ENCODE measurements at places on chromosomes 1 and 21.

GRCh38 chr1:168190403-168190802, 11.6 kb downstream of the TIPRL start:
- DNase-seq, result no peak

DNA sequence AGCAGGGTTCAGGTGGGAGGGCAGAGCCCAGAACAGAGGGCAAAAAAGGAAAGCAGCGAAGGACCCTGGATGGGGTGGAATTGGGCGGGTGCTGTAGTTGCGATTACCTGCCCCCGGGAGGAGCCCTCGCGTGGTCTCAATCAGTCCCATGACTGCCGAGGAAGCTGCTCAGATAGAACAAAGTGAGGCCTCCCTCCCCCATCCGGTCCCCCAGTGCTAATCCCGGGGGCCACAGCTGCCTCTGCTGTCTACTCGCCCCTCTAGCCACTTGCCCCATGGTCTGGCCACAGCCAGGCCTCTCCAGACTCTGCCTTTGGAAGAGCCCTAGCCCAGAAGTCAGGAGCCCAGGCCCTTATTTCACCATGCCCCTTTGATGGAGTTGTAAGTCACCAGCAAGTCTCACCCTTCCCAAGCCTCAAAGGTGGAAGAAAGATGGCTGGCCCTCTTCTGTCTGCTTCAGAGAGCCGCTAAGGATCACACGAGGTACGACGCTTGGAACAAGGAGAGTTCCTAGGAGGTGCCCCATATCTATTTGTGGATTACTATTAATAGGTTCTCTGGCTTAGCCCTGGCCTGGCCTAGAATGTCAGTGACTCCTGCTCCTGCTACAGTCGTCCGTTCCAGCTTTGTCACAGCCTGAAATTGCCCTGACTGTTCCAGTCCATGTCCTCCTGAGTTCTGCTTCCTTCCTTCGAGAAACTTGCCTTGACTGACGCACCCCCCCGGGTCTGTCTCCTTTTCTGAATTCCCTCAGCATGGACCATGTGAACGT, 16.4 kb downstream of the ECHDC2 start:
- DNase-seq, result no peak

DNA sequence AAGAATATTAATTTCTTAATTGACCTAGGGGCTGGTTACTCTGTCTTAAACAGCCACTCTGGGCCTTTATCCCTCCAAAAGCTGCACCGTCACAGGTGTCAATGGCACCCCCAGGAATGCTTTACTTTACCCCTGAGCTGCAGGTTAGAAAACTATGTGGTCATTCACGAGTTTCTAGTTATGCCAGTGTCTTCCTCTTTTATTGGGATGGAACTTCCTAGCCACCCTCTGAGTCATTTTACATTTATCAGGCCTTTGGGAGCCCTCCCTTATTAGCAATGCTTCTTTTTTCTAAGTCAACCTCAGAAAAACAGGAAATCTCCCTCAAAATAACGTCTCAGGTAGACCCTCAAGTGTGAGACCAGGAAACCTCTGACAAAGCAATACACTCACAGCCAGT, 59.4 kb upstream of the USH2A start:
- no peak for DNase-seq

- no peak for DNase-seq
Observed at GRCh38 chr1:92031281-92032110, 1.7 kb downstream of the EPHX4 start.

DNA sequence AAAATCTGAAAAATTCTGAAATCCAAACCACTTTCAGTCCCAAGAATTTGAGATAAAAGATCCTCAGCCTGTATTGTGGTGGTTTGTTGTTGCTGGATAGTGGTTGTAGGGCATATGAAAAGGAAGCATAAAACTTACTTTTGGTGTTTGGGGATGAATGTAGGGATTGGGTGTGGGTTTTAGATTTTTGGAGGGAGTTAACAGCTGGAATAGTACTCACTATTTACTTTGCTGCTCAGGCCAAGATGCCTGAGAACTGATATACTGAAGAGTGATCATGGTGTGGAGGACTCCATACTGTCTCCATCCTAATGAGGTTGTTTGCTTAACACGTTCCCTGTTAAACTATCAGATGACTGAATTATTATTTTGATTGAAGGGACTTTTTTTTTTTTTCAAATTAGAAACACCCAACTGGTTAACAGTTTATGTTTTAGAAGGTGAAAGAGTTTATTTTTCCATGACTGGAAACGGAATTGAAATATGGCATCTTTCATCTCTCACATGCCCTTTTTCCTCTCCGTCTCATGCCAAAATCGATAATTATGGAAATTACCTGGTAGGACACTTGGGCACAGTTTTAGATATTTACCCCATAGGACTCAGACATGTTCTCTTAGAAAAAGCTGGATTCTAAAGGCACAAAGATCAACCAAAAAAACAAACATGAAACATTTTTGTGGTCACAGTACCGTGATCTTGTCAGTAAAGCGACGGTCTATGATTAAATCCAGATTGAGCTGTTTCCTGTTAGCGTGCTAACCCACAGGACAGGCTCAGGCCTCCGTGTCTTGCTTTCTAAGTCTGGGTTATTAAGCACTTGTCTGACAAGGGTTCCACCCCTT, 37.3 kb downstream of the RGL1 start:
- peak; percentile 66 for DNase-seq

GRCh38 chr1:19775317-19775716, 24.4 kb downstream of the TMCO4 start:
- DNase-seq, result no peak

- no peak for DNase-seq
Observed at GRCh38 chr1:182586380-182586779, 2.7 kb downstream of the RNASEL start.

DNA sequence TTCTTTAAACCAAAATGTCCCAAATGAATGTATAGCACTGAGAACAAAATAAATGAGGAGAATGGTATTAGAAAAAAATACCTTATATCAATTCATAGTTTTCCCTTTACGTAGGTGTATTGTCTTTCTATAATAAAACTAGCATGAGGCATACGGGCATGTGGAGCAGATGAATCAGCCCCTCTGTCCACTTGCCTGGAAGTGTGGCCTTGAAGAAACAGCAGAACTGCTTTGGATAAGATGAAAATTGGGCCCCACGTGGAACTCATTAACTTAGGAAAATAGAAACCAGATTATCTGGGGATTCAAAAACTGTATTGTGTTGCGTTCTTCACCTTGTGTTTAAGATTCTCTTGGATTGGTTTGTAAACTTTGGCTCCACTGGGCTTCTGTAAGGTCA, 356.8 kb upstream of the B3GALT2 start:
- DNase-seq, result no peak

- no peak for DNase-seq
Observed at GRCh38 chr1:43776043-43776761, 68.9 kb downstream of the ST3GAL3 start.

- no peak for DNase-seq
Observed at GRCh38 chr1:54857141-54857540, 29.9 kb downstream of the DHCR24 start.

Measured in left hindlimb (tissue), 1 donor.